ENCODE measurements at places on chromosomes 2 and 18.

- no peak for DNase-seq
These were observed 13.6 kb downstream of the TCF23 start for GRCh38 chr2:27162151-27163121.

DNA sequence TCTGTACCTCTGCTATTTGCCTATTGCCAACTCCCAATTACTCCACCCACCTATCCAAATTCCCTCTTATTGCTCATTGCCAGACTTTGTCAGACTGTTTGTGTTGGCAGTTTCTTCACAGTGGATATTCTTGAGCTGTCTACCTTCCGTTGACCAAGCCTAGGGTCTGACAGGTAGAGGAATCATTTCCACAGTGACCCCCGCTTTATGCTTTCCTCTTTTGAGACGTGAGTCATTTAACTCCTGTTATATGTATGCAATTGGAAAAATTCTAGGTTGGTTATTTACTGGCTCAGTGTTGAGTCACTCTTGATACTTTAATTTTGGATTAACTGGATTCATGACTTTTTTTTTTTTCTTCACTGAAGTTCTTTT is 187.7 kb downstream of the IRS1 start:
- DNase-seq: no peak

- no peak for DNase-seq
These were observed 26.5 kb upstream of the C2orf74 start for GRCh38 chr2:61135510-61135909.

DNA sequence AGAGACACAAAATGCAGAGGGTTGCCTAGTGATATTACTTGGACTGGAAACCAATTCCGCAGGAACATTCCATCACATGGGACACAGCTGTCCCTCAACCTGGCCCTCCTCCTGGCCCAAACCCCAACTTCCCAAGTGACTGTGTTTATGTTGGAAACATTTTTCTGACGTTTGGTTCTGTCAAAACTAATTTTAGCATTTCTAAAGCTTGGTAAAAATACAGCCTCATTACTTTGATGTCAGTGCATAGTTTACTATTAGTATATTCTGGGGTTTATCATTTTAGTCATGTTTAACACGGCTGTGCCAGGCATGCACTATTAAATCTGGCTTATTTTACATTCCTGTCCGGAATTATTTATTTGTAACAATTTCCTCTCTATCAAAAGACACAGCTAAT is 69.9 kb downstream of the GLI2 start:
- DNase-seq: no peak

- DNase-seq: no peak
These were observed 23.3 kb downstream of the CTAGE1 start for GRCh38 chr18:22394428-22394827.

DNA sequence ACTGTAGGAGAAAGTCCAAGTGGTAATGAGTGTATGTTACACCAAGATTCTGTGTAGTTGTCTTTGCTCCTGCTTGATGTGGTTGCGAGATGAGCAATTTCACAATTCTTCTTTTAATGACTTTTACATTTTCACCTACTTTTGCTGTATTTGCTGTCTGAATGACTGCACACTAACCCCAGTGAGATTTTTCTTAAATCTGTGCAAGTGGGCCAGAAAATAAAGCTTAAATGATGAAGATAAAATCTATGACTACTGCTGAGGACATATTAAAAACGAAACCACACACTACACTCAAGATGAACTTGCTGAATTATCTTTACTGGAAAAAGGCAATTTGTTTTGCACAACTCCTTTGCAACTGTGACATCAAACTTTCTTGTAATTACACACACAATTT is 4.1 kb downstream of the LDAH start:
- no peak for DNase-seq

DNA sequence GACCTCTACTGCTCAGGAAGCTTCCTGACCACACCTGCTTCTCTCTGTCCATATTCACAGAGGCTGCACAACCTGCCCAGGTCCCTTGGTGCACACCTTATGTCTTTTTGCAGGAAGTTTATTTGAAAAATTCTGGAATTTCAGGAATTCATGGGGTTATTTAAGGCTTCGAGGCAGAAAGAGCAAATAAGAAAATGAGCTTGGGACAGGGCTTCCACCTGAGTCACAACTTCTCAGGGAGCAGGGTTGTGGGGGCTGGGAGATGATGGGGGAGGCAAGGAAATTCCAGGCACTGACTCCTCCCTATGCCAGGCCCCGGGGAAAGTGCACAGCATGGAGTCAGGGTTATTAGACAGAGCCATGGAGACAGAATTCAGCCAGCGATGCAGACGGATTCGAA is 57.7 kb downstream of the INHBB start:
- no peak for DNase-seq

GRCh38 chr2:124501575-124502152 is 476.6 kb downstream of the CNTNAP5 start:
- no peak for DNase-seq

DNA sequence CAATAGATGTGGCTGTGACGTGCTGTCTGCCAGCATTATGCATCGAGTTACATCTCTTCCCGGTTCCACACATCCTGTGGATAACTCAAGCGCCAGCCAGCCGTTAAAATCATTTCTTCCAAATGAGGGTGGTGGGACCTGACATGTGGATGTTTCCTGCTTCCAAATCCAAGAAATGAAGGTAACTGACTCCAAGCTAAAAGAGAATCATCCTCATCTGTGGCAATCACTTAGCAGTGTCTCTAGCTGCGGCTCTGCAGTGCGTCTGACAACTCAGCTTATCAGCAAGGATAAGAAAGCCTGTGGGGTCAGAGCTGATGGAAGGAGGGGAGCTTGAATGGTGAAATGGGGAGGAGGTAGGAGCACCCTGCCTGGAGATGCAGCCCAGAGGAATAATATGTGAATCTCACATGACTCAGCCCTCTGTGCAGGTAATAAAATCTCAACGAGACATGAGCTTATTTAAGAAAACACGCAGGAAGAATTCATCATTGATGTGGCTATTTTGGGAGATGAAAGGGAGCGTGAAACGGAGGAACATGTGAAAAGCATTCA is 382.2 kb upstream of the TRIB2 start:
- DNase-seq: no peak

DNA sequence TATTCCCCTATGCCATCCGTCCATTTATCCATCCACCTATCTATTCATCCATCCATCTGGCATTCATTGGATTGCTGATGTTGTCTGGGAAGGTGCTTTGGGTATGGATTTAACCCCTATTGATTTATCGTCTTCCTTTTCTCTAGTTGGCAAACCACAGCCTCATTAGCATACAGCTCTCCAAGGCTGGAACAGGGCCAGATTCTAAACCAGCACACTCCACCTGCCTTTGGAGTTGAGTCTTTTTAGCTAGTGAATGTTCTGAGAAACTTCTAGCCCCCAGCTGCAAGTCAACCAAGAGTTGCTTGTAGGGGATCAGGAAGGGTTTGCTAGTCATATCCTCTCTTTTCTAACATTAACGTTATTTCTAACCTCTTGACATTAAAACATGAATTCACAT is 90.7 kb downstream of the NRP2 start:
- no peak for DNase-seq

DNA sequence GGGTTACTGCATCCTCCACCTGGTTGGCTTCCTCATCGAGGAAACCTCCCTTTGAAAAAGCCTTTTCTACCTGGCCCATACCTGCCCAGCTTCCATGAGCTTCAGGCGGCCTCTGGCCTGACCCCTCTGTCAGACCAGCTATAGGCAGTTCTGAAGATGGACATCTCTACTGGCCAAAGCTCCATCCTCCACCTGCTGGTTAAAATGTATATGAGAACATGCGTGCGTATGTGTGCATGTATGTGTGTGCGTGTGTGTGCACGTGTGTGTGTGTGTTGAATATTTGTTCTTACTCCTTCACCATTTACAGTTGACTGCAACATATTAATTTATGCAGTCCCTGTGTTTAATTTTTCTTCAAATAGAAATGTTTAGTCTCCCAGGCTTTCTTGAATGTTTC is 642.4 kb upstream of the RAB6C start:
- DNase-seq: no peak

GRCh38 chr2:831622-832021 is 119.0 kb upstream of the SNTG2 start:
- DNase-seq: no peak

GRCh38 chr2:29446847-29447246 is 331.6 kb downstream of the CLIP4 start:
- DNase-seq: no peak

DNA sequence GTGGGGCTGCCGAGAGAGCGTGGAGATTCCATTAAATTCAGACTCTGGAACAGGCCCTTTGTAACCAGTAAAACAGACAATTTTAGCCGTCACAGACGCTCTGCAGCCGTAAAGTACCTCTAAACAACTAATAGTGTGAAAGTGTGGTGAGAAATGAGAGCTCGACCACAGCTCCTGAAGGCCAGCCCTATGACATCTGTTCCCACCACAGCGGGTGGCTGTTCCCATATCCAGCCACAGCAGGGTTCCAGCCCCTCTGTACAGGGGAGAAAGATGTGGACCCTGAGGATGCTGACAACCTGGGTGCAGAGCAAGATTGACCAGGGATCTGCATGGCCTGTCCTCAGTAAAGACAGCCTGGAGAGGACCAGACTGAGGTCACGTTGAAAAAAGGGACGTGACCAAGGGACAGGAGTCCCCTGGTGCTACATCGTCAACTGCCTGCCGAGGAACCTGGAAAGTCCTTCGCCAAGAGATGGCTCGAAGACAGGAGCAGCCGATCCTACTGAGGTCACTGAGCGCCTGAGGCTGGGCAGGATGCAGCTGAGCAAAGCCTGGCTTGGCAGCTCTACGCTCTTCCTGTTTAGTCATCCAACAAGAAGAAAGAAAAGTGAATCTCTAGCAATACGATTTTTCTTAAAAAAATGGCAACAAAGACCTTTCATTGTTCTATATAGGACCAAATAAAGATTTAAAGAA is 831.7 kb downstream of the RNF144A start:
- DNase-seq: no peak

DNA sequence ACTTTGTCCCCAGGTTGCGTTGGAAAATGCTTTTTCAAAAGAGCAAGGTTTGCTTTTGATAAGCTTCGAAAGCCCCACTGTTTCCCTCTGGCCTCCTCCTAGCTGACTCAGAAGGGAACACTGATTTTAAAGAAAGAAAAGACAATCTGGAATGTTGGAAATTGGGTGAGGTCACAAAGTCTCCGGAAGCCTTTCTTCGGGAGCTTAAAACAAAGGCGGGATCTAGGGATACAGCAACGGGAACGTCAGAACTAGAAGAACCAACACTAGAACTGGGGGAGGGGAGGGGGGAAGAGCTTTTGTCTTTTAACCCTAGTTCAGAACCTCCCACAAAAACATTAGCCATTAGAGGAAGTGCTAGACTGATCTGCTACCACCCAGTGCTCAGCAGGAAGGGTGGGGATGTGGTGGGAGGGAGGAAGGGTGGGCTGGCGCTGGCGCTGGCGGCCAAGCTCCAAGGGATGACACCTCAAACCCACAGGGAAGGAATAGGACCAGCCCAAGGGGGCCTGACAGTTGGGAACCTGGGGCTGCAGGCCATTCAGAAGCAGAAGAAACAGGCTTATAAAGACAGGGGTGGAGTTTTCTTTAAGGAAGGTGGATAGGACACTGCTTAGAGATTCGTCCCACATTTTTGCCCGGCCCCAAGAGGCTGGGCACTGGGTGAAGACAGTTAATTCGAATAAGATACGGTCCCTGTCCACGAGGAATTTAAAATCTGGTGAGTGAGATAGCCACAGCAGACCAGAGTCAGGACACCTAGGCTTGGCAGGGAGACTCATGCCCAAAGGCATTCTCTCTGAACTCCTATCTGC is 1.7 kb downstream of the TMSB10 start:
- no peak for DNase-seq

DNA sequence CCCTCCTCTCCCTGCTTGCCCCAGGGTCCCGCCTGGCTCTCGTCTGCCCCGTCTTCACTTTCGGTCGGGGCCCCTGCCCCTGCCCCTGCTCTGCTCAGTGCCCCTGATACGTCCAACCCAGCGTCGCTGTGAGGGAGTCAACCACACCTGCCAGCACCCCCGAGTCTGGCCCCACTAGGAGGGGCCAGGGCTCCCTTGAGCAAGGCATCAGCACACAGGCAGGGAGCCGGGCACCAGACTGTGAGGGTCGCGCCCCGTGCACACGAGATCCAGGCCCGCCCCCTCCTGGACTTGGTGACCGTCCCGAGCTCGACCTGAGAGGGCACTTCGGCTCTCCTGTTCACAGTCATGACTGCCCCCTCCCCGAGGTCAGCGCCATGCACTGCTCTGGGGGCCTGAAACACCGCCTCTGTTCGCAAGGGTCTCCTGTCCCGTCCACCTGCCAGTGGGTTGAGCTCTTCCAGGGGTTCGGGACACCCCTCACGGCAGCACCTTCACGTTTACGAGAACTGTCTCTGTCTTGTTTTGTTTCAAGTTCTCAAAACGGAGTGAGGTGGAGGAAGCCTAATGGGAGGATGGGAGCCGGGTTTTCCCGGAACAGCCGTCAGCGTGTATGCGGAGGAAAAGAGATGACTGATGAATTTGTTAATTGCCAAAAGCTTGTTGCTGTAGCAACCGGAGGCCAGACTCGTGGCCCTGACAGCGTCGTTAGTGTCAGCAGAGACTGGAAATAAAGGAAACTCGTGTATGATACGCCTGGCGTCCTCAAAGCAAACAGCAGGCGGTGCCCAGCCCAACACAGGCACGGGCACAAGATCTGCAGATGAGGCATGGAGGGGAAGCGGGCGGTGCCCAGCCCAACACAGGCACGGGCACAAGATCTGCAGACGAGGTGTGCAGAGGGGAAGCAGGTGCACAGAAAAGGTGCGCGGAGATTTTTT is 48.2 kb upstream of the KCNG2 start:
- DNase-seq: no peak

DNA sequence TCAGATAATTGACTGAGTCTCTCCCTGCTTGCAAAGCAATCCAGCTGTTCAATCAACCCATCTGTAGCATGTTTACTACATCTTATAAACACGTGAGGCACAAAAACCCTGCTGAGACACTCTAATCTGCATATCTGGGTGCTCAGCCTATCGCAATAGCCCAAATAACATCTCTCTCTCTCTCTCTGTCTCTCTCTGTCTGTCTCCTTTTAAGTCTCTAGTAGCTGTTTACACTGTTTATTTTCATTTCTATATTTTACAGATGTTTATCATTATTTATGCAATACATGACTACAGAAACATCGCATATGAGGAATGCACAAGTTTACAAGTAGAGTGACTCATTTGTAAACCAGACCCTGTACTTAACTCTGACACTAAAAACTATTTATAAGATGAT is 422.1 kb upstream of the DSEL start:
- DNase-seq: no peak

- no peak for DNase-seq
These were observed 16.7 kb upstream of the DTNB start for GRCh38 chr2:25690058-25690457.

DNA sequence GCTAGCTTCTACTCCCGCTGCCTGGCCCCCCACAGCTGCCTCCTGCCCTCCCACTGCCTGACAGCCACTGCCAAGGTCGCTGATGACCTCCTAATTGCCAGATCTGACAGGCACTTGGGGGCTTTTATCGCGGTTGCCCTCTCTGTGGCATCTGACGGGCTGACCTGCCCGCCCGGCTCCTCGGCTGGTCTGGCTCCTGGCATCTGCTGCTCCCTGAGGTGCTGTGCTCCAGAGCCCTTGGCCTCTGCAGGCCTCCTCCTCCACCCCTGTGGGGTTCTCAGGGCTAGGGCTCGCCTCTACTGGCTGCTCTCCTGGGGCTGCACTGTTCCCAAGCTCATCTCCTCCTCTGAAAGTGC is 43.1 kb downstream of the INHBB start:
- DNase-seq: no peak

GRCh38 chr2:183597841-183598240 is 473.6 kb downstream of the NUP35 start:
- no peak for DNase-seq
